ENCODE measurements at places on chromosomes 5 and 9.

DNA sequence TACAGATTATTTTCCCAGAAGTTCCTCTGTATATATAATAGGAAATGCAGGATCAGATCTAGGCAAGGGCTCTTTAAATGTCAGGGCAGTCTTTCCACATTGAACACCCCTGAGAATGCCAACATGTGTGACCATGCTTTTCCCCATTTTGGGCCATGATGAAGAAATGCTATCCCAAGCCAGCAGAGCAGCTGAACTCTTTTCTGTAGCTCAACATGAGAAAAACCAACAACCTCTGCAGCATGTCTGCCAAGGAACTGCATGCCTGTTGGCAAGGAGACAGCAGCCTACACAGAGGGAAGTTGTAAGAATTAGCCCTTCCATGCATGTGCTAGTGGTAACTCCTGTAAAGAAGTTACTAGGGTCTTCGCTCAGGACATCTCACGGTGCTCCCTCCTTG, 9.5 kb upstream of the IFNK start:
- DNase-seq = no peak

GRCh38 chr5:76114179-76114851, 31.1 kb downstream of the SV2C start:
- no peak for DNase-seq

DNA sequence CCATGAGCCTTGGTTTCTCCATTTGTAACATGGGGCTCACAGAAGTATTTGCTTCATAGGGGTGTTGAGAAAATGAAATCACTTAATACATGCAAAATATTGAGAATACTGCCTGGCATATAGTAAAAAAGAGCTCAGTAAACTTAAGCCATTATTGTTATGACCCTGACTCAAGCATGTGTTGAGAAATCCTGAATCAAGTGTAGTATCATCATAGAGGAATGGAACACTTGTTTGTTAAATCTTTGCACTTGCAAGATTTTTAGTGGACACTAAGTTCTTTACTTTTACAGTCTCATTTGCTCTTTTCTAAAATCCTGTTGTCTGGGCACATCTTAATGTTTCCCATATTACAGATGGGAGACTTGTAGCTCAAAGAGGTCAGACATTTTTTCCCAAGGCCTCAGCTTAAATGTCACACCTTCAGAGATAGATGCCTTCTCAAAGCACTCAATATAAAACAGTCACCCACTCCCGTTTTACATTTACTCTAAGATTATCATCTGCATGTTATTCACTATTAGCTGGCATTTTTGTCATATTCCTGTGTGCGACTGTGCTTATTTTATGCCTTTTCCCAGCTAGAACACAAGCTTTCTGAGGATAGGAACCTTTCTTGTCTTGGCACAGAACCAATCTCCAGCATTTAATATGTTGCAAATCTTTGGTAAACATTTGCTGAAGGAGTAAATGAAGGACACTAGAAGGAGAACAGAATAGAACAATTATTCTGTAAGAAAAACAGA, 250.0 kb upstream of the TNC start:
- DNase-seq = no peak

GRCh38 chr5:35971186-35971877, 19.9 kb downstream of the UGT3A1 start:
- DNase-seq = no peak

DNA sequence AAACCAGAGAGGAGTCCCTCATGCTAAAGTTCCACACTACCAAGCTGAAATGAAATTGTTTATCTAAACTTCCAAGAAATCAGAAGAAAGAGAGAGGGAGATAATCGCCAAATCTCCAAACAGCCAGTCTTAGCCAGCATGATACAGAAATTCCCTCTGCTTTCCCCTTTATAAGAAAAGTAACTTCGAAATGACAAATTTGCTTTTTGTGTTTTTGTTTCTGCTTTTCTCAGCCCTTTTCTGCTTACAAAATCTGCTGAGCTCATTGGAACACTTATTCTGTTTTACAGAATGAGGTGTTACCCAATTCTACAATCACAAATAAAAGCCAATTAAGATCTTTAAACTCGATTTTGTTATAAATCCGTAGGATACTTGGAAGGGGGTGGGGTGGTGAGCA, 72.9 kb downstream of the SFXN1 start:
- DNase-seq = no peak

DNA sequence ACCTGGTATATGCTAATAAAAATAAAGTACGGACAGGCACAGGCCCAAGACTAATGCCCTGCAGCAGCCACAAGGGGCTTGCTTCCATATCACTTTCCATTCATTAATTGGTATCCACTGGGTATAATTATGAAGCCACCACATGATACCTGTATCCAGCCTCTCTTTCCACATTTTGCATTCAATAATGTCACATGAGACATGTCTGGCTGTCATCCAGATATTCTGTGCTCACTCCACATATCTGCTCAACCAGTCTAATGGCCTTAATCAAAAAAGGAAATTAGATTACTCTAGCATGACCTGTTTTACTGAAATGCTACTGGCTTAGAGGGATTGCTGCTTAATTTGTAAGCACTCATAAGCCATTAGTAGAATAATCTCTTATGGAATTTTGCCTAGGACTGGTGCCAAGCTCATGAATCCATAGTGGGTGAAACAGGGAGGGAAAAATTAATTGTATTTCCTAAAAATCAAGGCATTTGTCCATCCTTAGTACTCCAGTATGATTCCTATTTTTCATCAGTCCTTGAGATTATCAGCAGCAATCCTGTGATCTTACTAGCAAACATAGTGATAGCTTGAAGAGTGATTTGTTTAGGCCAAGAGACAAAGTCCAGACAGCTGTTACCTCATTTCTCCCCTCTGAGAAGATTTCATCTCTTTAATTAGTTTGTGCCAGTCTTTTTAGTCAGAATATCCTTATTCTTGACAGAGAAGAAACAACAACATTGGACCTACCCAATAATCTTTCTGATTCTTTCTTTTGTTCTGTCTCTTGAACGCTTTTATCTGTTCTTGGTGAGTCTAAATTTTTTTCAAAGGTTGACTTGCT, 119.2 kb upstream of the ABCA1 start:
- DNase-seq = no peak

DNA sequence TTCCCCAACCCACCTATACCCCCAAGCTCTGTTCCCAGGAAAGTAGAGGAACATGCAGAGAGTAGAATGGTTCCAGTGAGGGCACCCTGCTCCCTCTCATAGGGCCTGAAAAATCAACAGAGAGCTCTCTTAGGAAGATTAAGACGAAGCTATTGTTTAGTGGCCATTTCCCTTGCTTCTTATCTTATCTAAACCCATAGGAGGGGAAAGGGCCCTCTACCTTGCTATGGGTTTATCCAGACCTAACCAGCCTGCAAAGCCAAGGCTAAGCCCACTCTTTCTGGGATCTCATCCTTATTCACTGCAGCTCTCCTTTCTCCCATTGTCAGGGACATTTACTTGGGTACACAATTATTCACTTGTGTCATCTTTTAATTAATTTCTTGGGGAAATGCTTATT, 39.3 kb upstream of the HK3 start:
- no peak for DNase-seq

- DNase-seq = no peak
These were observed 131.2 kb downstream of the DAB2IP start for GRCh38 chr9:121782514-121783110.

DNA sequence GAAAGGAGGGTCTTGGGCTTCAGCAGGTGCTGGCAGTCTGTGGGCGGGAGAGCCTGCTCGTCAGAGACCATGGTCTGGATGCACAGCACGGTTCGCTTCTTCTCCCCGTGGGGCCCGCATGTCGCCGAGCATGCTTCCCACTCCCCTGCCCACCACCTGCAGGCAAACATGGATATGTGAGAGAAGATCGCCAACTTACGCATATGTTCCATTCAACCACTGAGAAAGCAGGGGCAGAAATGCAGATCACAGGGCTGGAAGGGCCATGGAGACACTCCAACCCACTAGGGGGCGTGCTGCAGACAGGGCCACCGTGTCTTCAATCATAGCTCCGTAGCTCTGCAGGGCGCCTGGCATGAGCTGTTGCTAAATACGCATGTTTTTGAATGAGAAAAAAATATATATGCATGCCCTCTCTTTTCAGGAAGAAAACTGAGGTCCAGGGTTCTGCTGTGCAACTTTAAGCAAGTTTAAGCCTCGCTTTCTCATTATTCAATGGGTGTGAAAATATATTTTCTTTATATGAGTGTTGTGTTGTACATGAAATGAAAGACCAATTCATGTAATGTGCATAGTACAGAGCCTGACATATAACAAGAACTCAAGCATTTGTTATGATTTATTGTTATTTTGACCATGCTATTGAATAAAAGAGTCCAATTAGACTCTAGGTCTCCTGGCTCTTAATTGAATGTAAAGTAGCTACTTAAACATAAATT, 148.0 kb downstream of the TARS1 start:
- no peak for DNase-seq

DNA sequence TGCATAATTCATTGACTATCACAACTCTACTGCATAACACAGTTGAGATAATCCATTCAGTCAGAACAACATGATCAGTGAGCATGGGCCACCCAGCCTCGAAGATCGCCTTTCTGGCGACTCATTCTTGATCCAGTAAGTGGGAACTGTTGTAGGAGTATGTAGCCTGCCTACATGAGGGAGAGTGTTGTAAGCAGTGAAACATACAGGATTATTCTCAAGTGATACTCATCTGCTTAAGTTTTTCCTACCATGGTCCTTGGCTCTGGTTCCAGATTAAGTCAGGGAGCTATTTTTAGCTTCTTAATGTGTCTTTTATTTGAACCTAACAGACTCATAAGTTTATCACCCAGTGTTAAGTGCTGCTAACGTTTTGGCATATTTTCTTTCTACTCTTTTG, 44.0 kb downstream of the TNPO1 start:
- DNase-seq = no peak

GRCh38 chr5:158553962-158554336, 545.8 kb downstream of the EBF1 start:
- DNase-seq = no peak

DNA sequence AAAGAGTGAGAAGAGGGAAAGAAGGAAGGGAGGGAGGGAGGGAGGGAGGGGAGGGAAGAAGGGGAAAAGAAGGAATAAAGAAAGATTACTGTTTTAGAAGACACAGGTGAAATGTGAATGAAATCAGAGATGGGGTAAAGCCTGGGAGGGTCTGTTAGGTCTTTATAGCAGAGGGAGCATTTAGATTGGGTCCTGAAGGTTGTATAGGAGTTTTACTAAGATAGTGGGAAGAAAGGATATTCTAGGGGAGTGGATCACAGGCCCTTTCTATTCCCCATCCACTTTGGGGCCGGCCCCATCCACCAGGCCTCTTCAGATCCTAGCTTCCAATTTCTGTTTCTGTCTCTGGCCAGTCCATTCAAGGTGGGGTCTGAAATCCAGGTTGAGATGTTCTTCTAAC, 35.5 kb downstream of the C9orf50 start:
- DNase-seq = no peak

DNA sequence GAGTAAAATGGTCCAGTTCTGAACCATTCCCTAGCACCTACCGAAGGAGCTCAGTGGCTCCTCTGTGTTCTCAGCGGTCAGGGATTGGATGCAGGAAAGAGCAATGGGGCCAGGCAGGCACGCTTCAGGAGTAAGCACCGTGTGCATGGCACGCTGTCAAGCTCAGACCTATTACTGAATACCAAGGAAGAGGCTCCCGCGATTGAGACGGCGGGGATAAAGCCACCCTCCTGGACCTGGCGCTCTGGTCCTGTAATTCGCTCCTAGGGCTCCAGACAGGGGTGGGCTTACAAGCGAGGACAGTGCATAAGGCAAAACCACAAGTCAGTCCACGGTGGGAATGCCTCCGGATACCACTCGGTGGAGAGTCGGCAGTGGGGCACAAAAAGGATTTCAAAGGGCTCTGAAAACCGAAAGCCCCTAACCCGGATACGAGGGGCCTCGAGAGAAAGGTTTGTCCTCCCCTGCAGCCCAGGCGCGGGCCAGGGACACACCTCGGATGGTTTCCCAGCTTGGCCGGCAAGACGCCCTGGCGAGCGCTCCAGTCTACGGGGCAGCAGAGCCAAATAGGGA, 988 bp downstream of the OXCT1 start:
- DNase-seq = no peak

DNA sequence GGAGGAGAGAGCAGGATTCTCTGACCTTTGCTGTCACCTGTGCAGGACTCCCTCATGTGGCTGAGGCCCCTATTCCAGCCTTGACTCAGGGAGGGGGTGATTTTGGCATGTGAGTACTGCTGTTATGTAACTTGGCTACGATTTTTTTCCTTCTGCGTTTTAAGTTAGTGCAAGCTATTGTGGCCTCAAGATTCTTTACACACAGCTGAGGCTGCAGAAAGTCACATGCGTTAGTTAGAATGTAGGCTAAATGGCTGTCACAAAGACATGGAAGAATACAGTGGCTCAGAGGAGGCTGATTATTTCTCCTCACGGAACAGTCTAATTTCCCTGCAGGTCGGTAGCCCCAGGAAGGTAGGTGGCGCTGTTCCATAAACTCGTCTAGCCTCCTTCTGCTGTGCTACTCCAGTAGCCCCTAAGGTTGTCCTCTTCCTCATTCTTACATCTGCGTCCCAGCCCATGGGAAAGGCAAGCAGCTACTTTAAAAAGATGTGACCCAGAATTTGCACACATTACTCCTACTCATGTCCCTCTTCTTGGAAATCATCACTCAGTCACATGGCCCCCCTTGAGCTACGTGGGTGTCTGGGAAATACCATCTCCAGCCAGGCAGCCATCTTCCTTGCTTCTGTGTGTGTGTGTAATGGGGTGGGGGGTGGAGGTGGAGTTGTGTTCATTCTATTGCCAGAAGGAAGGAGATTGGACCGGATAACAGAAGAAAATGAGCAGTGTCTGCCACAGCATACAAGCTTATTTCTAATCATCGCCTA, 486.6 kb downstream of the CCDC171 start:
- DNase-seq = no peak
